ENCODE measurements at places on chromosomes 12 and 14.

- no peak for DNase-seq
Observed at GRCh38 chr12:54444206-54444605, 25.1 kb upstream of the ITGA5 start.

DNA sequence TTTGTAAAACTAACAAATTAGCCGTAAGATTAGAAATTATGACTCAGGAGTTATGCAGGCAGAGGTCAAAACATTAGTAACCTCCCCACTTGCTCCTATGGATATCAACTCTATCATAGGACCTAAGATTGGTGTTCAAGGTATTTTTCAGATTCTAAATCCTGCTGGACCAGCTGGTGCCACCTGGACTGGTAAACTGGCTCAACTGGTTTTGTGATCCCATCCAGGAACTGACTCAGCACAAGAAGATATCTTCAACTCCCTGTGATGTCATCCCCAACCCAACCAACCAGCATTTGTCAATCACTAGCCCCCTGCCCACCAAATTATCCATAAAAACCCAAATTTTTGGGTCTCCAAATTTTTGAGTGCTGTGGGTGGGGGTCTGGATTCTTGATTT lies 98.1 kb upstream of the OR4E1 start:
- DNase-seq: no peak

- no peak for DNase-seq
Observed at GRCh38 chr14:76309572-76310162, 66.3 kb upstream of the ESRRB start.

- DNase-seq: no peak
Observed at GRCh38 chr14:76884853-76885276, 58.7 kb downstream of the LRRC74A start.
